ENCODE measurements at places on chromosomes 3 and 15. TPM values are rescaled to one million over a fixed set of nuclear protein-coding genes. Genes with fewer than 3 reads are reported as not detected.
A peak's percentile ranks its signal among the peaks of the same experiment; 100 is the strongest.

- H3K36me3 ChIP-seq: no peaks in the 10 kb centered on the region
- peak overlapping the region; percentile 65 for H3K27ac ChIP-seq
- no peak for DNase-seq
Measured at GRCh38 chr15:45023659-45024225, 747 bp downstream of the SORD start.

Gene ALDH1L1
- 62.5 TPM for total RNA-seq

GRCh38 chr3:113912552-113913236 lies 35.1 kb upstream of the ZDHHC23 start:
- no peak overlapping the region for H3K4me3 ChIP-seq
- no peaks in the 10 kb centered on the region for H3K27me3 ChIP-seq
- no peak for DNase-seq

Gene RTP1
- 0.27 TPM for total RNA-seq

- H3K4me3 ChIP-seq: no peak overlapping the region
- DNase-seq: no peak
- no peak overlapping the region for H3K27ac ChIP-seq
- H3K4me1 ChIP-seq: peaks cover 5% of the 10 kb centered on the region
- H3K36me3 ChIP-seq: no peaks in the 10 kb centered on the region
Measured at GRCh38 chr3:171977860-171978259, 61.5 kb upstream of the FNDC3B start.

GRCh38 chr15:38905632-38906031 lies 341.0 kb upstream of the RASGRP1 start:
- H3K27me3 ChIP-seq: no peaks in the 10 kb centered on the region
- no peak for DNase-seq
- no peak overlapping the region for H3K4me3 ChIP-seq
- H3K36me3 ChIP-seq: no peaks in the 10 kb centered on the region

DNA sequence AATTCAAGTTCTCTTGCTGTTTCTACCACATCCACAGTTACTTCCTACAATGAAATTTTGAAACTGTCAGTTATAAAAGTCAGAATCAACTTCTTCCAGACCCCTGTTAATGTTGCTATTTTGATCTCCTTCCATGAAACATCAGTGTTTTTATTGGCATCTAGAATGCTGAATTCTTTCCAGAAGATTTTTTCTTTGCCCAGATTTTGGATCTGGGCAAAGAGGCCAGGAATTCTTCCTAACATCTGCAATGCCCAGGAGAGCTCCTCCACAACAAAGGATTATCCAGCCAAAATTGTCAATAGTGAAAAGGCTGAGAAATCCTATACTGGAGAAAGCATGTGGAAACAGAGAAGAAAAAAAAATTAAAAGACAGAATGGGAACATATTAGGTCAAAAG lies 75.5 kb downstream of the SERPINI1 start:
- H3K27me3 ChIP-seq: no peaks in the 10 kb centered on the region
- no peaks in the 10 kb centered on the region for H3K36me3 ChIP-seq
- H3K4me3 ChIP-seq: no peak overlapping the region
- H3K27ac ChIP-seq: no peak overlapping the region
- no peak for DNase-seq
- H3K4me1 ChIP-seq: peaks cover 51% of the 10 kb centered on the region

DNA sequence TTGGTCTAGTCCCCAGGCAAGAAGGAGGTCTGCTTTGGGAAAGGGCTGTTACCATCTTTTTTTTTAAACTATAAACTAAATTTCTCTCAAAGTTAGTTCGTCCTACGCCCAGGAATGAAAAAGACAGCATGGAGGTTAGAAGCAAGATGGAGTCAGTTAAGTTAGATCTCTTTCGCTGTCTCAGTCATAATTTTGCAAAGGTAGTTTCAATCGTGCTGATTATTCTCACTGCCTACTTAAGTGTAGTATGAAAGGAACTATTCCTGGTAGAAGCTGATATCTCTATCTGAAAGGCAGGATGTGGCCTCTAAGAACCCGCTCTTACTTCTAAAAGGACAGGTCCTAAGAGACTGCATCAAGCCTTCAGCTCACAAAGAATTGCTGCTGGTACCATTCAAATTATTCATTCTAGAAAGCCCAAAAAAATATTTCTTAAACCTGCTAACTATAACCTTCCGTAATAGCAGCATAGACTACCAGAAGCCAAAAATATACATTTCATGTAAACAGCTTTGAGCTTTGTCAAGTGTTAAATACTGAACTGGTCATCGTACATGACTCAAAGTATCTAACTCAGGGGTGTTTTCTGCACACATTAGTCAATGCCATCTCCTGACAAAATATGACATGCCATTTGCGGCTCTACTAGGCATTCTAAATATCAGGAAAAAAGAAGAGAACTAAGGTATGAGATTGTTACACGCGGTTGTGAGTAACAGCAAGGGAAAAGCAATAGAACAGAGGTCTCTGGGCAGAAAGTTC lies 96.0 kb upstream of the CCDC80 start:
- H3K27ac ChIP-seq: no peak overlapping the region
- no peak overlapping the region for H3K4me3 ChIP-seq
- no peaks in the 10 kb centered on the region for H3K36me3 ChIP-seq
- H3K4me1 ChIP-seq: no peaks in the 10 kb centered on the region

DNA sequence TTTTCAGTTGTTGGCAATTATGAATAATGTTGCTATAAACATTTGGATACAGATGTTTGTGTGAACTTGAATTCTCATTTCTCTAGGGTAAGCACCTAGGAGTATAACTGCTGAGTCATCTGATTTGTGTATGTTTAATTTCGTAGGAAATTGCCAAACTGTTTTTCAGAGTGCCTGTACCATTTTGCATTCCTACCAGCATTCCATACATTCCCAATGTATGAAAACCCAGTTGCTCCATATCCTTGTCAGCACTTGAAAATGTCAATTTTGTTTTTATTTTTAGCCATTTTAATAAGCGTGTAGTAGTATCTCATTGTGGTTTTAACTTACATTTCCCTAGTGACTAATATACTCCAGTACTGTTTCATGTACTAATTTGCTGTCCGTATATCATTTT lies 98.5 kb upstream of the TSC22D2 start:
- DNase-seq: no peak
- no peaks in the 10 kb centered on the region for H3K27me3 ChIP-seq
- H3K4me1 ChIP-seq: no peaks in the 10 kb centered on the region
- H3K4me3 ChIP-seq: no peak overlapping the region
- no peaks in the 10 kb centered on the region for H3K36me3 ChIP-seq

- H3K36me3 ChIP-seq: no peaks in the 10 kb centered on the region
- no peak for DNase-seq
- H3K4me3 ChIP-seq: peak overlapping the region; percentile 0
- no peak overlapping the region for H3K27ac ChIP-seq
Measured at GRCh38 chr3:188358787-188359493, 205.0 kb downstream of the LPP start.

Gene SAMD7
- total RNA-seq: not detected
